ENCODE measurements at places on chromosomes 12 and 14. TPM values are rescaled to one million over a fixed set of nuclear protein-coding genes. Genes with fewer than 3 reads are reported as not detected.

Gene YARS2
- total RNA-seq: 23.0 TPM

Gene TAS2R43
- total RNA-seq: 6.1 TPM

Gene TMEM132D
- not detected for total RNA-seq

Gene MMP19
- total RNA-seq: 50.6 TPM

Gene TC2N
- 36.6 TPM for total RNA-seq

All from breast epithelium (tissue), 4 donors.